ENCODE measurements at places on chromosomes 6 and 20.
A peak's percentile ranks its signal among the peaks of the same experiment; 100 is the strongest.

GRCh38 chr6:159715605-159716004 lies 11.7 kb upstream of the WTAP start:
- no peak for DNase-seq

GRCh38 chr20:23255716-23256385 lies 94.7 kb upstream of the NXT1 start:
- no peak for DNase-seq

- DNase-seq: no peak
These were observed 14.0 kb downstream of the SPAG4 start for GRCh38 chr20:35629427-35630145.

DNA sequence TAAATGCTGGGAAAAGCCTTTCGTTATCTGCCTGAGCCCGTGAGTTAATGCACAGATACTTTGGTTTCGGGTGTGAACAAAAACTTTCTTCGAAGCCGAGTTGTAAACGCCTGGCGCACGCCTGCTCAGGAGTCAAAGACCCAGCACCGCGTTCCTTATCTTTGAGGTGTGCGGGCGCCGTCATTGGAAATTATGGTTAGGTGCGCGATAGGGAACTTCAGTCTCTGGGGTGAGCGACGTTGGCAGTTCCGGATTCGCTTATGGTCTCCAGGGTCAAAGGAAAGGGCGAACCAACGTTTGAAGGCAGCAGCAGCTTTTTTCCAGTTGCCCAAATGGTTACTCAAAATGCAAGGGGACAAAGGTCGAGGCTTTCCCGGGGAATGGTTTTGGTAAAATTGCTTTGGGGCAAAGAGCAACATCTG lies 853 bp downstream of the SLC22A3 start:
- no peak for DNase-seq

GRCh38 chr6:25327432-25327831 lies 48.3 kb downstream of the CARMIL1 start:
- DNase-seq: no peak

GRCh38 chr20:62409931-62410745 lies 3.1 kb upstream of the CABLES2 start:
- DNase-seq: peak; percentile 65

GRCh38 chr6:111980971-111981840 lies 72.7 kb upstream of the CCN6 start:
- no peak for DNase-seq

GRCh38 chr6:55950071-55950814 lies 74.9 kb upstream of the BMP5 start:
- no peak for DNase-seq

- DNase-seq: no peak
These were observed 129.5 kb upstream of the SSTR4 start for GRCh38 chr20:22905658-22906057.

GRCh38 chr6:14312587-14312986 lies 195.0 kb downstream of the CD83 start:
- no peak for DNase-seq

GRCh38 chr6:11356404-11357155 lies 124.1 kb upstream of the NEDD9 start:
- DNase-seq: no peak

GRCh38 chr20:41152108-41152757 lies 14.9 kb downstream of the PLCG1 start:
- DNase-seq: no peak

DNA sequence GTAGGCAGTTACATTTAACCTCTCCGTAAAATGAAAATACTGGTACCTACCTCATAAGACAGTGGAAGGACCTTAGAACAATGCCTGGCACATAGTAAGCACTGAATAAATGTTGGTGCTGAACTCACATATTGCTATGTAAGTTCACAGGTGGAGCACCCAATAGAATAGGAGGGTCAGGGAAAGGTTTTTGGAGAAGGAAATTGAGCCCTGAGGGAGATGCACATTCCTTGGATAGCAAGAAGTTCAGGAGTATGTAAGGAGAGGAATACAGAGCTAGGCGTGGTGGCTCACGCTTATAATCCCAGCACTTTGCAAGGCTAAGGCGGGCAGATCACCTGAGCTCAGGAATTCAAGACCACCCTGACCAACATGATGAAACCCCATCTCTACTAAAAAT lies 7.0 kb downstream of the UBE2C start:
- DNase-seq: no peak

- peak; percentile 29 for DNase-seq
These were observed 118.6 kb upstream of the CCDC28A start for GRCh38 chr6:138654715-138655634.

GRCh38 chr20:64222291-64222735 lies 33.2 kb upstream of the PCMTD2 start:
- DNase-seq: peak; percentile 16

- DNase-seq: no peak
These were observed 79.0 kb downstream of the BACH2 start for GRCh38 chr6:90217506-90218127.

DNA sequence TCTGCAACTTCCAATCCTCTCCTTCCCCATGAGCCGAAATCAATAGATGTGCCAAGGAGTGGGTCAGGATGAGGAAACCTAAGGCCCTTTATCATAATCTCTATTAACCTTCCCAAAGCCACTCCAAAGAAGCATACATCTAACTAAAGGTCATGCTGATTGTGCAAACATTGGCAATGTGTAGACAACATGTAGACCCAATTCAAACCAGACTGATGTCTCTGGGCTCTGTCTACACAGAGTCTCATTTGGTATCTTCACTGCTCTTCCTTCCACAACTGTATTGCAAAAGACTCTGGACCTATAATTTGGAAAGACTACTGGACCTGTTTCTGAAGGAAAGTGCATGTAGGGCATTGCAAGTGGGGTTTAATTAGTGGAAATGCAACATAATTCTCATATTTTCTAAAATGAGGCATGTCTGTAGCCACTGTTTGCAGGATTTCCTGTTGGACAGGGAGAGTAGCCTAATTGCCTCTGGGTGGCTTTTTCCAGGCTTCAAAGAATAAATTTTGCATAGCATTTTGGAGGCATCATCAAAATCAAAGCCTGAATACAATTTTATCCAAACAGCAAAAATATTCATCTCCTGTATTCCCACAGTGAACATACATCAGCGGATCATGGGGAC lies 35.0 kb upstream of the MLIP start:
- no peak for DNase-seq

DNA sequence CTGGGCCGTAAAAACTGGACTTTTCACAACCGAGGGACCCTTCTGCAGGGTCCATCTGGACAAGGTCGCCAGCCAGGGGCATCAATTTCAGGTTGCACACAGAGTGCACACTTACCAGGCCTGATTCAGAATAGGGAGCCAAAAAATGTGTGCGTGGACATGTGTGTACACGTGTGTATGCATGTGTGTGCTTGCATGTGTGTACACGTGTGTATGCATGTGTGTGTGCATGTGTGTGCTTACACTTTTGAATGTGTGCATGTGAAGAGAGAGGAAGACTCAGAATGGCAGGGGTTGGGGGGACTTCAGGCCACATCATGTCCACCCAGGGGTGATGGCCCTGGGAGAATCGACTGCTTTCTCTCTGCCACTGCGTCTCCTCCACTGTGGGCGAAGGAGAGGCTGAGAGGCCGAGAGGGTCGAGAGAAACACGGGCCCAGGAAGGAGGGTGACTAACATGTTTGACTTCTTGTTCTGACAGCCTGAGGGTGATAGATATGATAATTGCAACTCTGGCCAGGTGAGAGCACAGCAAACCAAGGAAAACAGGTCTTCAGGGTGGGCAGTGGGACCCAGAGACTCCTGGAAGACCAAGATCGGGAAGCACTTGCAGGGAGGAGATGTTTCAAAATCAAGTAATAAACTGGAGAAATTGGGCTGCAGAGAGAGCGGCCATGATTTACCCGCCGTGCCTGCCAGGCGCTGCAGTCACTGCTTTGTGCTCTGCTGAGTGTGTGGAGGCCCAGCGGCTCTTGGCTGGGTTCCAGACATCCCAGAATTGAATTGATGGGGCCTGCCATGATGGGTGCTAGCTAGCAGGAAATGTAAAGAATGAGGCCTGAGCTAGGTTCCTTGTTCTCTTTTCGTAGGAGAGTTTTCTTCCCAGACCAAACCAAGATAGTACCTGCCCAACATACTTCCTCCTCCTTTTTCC lies 310.8 kb downstream of the QKI start:
- no peak for DNase-seq

DNA sequence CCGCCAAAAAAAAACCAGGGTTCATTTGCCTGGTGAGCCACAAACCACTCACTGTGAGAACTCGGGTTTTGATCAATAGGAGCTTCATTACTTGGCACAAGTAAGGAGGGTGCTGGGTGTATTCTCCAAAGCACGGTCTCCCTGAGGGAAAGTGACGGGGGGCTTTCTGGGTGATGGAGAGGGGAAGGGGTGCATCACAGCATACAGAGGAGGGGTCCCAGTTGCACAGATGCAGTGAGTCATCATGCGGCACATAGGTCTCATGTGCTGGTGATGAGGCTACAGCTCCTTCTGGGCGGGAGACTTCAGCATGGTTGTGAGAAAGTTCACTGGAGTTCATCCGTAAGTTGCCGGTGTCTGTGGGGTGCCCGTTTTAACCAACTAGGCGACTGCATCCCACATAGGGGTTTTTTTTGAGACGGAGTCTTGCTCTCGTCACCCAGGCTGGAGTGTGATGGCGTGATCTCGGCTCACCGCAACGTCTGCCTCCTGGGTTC lies 36.2 kb downstream of the SUN5 start:
- no peak for DNase-seq

DNA sequence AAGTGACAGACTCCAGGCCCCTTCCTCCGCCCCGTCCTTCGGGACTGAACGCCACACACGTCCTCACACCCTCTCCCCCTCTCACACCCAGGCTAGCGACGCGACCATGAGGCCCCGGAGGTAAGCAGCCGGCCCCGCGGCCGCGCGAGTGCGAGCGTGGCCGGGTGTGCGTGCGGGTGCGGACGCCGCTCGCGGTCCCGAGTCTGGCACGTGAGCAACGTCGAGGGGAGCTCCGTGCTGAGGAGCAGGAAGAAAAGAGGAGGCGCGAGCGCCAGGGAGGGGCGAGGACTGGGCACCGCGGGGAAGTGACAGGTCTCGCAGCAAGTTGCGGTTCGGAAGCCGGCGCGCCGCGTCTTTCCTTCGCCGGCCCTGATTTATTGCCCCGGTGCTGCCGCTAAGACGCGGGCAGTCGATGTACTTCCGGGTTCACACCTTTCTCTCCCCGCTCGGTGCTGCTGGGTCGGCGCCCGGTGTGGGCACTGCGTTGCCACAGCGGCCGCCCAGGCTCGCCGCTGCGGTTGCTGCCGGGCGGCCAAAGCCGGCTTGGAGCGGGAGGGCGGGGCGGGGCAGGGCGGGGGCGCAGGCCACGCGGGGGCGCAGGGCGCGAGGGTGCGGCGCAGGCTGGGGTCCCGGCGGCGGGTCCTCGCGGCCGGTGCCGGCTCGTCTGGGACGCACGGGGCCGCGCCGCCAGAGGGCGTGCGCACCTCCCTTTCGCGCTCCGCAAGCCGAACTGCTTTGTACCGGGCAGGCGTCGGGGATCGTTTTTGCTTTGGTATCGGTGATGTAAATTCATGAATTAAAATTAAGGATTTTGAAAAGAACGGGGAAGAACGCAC lies 15.8 kb upstream of the LIN28B start:
- no peak for DNase-seq

DNA sequence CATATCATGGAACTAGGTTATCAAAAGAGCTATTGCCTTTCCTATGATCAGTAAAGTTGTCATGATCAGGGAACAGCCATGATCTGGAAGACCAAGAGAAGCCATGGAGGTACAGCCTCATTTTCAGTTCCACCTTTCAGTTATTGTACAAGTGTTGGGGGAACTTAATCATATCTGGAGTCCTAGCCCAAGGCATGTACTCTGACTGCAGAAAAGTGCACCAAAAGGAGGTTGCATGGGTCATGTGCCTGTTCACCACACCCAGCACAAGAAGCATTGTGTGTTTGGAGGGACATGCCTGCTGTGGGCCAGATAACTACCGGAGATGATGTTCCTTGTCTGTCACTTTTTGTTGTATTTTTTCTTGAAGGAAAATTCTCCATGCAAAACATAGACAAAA lies 185.8 kb upstream of the MAN1A1 start:
- DNase-seq: no peak

- no peak for DNase-seq
These were observed 47.6 kb downstream of the AGPAT4 start for GRCh38 chr6:161226009-161226964.

- DNase-seq: no peak
These were observed 83.1 kb upstream of the PTPN1 start for GRCh38 chr20:50426866-50427718.

DNA sequence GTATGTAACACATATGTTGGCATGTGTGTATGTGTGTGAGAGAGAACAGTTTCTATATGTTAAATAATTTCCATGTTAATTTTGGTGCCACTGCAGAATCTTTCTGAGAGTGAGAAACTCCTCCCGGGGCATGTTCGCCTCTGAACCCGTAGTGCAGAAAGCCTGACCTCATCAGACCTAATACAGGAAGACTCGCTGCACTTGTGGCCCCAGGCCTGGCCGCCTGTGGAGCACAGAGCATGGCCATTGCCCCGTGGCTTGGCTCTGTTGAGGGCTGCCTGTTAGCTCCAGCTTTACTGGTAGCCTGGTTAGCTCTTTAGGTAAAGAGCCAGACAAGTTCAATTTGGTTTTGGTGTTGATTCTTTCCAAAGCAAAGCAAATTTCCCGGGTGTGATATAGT lies 25.5 kb downstream of the FARS2 start:
- no peak for DNase-seq

DNA sequence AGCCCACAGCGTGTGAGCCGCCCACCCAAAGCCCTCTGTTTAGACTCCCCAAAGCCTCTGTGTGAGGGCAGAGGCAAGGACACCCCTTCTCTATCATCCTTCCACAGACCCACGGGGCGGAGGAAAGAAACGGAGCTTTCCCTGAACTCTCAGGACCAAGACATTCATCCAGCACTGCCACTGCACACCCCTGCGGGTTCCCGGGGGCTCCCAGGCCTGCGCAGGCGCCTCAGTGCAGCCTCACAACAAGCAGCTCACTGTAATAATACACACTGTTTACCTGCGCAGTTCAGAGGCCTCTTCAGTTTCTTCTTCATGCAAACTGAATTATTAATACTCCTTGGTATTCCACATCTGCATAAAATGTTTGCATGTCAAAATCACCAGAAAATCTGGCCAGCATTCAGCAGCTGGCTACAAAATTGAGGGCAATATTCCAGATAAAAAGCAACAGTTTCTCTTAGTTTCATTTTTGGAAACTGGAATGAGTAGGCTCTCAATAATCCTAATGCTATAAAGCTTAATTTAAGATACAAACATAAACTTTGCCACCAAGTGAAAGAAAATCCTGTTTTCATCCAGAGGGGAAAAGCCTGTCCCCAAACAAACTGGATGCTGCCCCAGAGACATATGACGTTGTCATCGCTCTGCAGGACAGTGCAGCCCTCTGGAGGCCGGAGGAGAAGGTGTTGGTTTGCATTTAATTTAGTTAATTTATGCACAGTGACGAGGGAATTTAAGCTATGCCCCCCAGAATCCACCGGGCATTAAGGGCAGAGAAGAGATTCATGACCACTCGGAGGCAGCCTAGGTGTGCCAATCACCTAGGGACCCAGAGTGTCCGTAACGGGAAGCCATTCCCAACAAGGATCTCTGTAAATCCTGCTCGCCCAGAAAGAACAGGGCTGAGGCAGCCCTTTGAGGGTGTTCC lies 45.3 kb downstream of the NINL start:
- peak; percentile 11 for DNase-seq

Measured in A172 (cell line).